Left lung (tissue), 14 donors: ENCODE measurements at places on chromosomes 12 and 14. TPM values are rescaled to one million over a fixed set of nuclear protein-coding genes. Genes with fewer than 3 reads are reported as not detected.

The KCNA1 gene
- total RNA-seq = 0.08 TPM

The ABCD2 gene
- total RNA-seq = 0.52 TPM

The ACSS3 gene
- total RNA-seq = 42.7 TPM

The OTX2 gene
- not detected for total RNA-seq

The CCDC177 gene
- not detected for total RNA-seq

The SLC10A1 gene
- total RNA-seq = not detected

The LALBA gene
- total RNA-seq = not detected

The ZDHHC22 gene
- not detected for total RNA-seq

The PLA2G1B gene
- total RNA-seq = 4.7 TPM

The AREL1 gene
- total RNA-seq = 34.3 TPM

The PYM1 gene
- total RNA-seq = 27.3 TPM

The CPNE6 gene
- total RNA-seq = not detected

The GPR162 gene
- 12.7 TPM for total RNA-seq

The TMEM179 gene
- total RNA-seq = 0.73 TPM

The ALDH2 gene
- 239 TPM for total RNA-seq

The OR2AP1 gene
- total RNA-seq = not detected

The RERGL gene
- total RNA-seq = 0.35 TPM

The TEX52 gene
- not detected for total RNA-seq

The BMAL2 gene
- total RNA-seq = 12.1 TPM

The REP15 gene
- total RNA-seq = 3.6 TPM

The CMTM5 gene
- total RNA-seq = 2.0 TPM

The GPR84 gene
- total RNA-seq = 0.99 TPM
